ENCODE measurements at places on chromosomes 16 and 17.
A peak's percentile ranks its signal among the peaks of the same experiment; 100 is the strongest.

GRCh38 chr17:2157675-2158395 is 102.9 kb downstream of the HIC1 start:
- no peak for DNase-seq

DNA sequence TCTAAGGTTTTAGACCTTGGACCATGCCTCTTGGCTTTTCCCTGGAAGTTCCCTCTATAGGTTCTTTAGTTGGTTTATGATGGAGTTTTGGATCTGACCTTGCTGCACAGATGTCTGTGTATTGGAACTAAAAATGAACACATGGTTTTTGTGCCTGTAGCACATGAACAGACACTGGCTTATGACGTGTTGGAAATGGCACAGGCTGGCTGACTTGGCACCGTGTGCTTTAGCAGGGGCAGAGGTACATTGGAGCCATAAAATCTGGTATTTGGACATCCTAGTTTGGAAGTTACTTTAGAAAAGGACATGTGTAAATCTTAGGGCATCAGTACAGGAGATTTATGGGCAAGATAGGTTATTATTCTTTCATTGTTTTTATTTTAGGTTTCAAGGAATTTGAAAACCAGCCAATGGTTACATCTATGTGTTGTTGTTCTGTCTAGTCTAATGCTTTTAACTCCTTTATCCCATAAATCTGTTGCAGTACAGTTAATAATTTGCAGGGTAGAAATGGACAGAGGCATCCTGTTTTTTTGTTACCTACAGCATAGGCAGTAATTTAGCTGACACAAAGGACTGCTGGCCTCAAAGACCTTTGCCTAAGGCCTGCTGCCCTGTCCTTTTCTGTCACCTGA is 6.0 kb downstream of the SOCS7 start:
- no peak for DNase-seq

- DNase-seq, result no peak
Observed at GRCh38 chr17:73133911-73134649, 30.7 kb upstream of the SSTR2 start.

DNA sequence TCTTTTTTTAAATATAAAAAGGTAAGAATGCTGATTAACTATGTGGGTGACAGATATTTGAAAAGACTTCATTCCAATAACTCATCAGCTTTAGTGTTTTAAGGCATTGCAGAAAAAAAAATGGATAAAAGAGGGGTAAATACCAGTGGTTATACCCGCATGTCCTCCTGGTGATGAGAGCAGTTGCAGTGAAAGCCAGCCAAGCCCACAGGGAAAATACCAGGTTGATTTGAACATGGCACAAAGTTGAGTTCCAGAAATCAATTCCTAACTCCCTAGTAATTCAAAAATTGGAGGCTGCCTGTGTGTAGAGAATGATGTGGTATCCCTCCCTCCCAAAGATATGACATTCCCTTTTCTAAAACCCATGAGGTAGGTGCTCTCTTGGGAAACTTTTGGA is 453.2 kb upstream of the SOX9 start:
- DNase-seq, result no peak

DNA sequence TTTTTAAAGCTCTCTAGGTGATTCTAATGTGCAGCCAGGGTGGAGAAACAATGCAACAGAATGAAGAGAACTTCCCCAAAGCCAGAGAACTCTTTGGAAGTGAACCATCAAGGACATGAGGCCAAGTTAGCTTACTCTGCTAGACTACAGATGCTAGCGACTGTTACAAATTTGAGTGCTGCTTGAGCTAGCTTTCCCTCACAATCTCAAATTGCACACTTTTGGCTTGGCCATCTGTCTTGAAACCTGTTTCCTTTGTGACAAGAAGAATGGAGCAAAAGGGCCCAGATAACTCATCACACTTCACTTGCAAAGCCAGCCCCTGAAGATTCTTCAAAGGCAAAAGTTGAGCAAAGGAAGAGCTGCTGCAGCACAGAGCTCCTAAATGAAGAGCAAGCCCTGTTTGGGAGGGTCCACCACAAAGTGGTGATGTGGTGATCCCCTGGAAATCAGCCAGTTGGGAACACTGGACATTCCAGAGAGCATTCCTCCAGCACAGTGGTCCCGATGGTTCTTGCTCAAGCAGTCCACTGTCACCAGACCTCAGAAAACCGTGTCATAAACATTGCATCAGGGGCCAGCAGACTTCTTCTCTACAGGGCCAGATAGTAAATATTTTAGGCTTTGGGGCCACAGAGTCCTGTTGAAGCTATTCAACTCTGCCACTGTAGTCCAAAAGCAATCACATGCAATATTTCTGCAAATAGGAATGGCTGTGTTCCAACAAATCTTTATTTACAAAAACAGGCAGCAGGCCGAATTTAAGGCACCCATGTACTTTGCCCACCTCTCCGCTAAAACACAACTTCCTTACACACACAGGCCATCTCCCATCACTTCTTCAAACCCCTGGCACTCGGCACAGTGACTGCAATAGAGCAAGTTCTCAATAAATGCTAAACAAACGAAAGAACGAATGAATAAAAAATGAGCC is 21.2 kb downstream of the SLC39A11 start:
- DNase-seq, result no peak

DNA sequence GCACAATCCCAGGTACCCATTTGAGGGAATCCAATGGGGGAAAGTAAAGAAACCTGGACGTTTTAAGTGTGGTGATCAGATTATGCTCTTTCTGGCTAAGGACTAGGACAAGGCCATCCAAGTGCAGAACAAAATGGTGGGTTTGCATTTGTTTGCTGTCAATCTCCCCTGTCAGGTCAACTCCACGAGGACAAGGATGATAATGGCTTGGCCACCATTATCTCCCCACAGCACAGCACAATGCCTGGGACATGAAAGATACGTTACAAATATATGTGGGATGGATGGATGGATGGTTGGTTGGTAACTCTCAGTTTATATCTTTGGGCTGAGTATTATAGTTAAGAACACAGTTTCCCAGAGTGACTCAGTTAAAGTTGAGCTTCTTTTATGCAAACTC is 526.9 kb downstream of the NPIPA7 start:
- no peak for DNase-seq

GRCh38 chr16:85037050-85037410 is 9.4 kb downstream of the KIAA0513 start:
- DNase-seq, result no peak

DNA sequence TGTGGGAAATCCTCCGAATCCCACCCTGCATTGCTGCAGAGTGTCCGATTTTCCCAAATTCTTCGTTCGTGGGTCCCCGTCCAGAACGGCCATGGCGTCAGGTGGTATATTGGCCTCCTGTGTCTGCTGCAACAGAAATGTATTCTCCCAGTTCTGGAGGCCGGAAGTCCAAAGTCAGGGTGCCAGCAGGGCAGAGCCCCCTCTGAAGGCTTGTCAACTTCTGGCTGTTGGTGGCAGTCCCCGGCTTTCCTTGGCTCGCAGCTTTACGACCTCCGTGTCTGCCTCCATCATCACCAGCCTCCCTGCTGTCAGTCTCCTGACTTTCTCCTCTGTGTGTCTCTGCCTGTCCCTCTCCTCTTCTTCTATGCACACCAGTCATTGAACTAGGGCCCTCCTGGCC is 142.1 kb upstream of the FOXF1 start:
- DNase-seq, result no peak

- no peak for DNase-seq
Observed at GRCh38 chr16:35689764-35690163, 2230.4 kb downstream of the TP53TG3F start.

GRCh38 chr17:81514739-81515529 is 2.3 kb upstream of the ACTG1 start:
- peak; percentile 78 for DNase-seq

DNA sequence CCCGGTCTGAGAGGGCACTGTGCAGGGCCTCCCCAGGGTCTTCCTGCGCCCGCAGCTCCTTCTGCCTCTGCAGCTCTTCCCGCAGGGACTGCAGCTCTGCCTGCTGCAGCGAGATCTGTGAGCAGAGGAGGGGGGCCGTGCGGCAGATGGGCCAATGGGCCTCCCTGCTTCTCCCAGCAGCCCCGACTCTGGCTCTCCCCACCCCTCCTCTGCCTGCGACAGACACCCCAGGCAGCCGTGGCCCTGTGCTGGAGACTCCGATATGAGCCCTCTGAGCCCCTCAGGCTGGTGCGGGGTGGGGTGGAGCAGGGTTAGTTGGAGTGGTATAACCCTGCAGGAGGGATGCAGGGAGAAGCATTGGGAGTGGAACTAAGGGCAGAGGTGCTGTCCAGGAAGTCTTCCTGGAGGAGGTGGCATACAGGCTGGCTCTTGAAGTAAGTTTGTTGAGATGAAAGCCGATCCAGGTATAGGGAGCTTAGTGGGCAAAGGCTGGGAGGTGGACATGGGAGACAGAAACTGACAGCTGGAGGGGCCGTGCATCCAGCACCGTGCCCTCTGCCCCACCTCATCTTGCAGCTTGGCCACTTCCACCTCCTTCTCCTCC is 5.0 kb downstream of the THOC6 start:
- DNase-seq, result no peak

DNA sequence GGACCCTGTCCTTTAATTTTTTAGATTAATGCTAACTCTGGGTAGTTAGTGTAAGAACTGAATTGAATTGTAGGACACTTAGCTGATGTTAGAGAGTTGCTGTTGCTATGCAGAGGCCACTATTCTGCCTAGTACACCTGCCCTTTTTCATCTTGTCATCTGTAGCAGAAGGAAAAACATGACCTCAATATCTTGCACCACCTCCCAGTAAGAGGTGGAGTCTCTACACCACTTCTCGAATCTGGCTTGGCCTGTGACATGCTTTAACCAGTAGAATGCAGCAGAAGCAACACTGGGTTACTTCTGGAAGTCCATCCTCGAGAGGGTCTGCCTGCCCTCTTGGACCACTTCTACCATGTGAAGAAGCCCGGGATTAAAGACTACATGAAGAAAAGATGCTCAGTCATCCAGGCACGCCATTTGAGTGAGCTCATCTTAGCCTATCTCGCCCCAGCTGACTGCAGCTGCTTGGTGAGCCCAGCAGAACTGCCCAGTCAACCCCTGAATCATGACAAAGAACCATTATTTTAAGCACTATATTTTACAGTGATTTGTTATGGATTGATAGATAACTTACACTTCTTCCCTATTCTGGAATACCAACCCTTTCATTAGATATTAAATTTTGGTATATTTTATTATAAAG is 153.5 kb downstream of the MYO1D start:
- no peak for DNase-seq

DNA sequence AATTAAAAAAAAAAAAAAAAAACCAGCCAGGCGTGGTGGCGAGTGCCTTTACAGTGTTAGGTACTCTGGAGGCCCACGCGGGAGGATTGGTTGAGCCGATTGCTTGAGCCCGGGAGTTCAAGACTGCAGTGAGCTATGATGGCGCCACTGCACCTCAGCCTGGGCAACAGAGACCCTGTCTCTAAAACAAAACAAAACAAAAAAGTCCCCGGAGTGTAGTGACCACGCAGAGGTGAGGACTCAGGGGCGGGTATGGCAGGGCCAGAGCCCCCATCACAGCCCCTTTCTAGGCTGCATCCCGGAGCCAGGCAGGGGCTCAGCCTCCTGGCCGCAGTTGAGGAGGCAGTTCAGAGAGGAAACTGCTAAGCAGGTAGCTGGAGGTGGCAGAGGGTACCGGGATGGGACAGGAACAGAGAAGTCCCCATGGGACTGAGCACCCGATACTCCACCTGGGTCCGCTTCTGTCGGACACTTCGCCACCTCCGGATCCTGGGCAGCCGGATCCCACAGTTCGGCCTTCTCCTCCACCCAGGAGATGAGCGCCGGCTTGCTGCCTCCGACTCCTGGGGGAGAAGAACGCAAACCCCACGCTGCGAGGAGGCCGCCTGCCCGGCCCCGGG is 800 bp downstream of the ZNF747 start:
- peak; percentile 23 for DNase-seq

DNA sequence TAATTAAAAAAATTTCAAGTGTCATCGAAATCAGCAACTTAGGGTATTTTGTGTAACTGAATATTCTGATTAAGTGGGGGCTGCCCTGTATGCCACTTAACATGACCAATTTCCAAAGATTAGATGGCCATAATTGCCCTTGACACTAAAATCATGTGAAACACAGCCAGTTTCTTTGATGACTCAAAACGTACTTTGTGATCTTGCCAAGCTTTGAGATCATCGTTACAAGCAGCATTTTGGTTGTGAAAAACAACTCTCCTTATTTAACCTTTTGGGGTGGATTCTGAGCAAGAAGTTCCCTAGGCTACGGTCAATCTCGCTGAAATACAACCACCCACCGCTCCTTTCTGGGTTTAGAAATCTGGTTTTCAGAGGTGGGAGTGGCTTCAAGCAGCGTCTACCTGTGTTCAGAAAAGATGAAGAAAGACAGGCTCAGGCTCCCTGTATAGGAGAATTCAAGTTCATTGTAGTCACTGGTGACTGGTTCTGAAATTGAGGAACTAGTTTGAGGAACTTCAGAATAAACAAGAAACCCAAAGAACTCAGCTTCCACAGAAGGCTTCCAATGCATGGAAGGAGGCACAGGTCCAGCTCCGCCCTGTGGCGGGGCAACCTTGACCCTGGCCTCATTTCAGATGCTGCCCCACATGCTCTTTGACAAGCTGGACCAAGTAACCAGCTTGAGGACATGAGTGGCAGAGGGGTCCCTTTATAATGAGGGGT is 9.4 kb downstream of the MAP3K14 start:
- DNase-seq, result peak; percentile 41

DNA sequence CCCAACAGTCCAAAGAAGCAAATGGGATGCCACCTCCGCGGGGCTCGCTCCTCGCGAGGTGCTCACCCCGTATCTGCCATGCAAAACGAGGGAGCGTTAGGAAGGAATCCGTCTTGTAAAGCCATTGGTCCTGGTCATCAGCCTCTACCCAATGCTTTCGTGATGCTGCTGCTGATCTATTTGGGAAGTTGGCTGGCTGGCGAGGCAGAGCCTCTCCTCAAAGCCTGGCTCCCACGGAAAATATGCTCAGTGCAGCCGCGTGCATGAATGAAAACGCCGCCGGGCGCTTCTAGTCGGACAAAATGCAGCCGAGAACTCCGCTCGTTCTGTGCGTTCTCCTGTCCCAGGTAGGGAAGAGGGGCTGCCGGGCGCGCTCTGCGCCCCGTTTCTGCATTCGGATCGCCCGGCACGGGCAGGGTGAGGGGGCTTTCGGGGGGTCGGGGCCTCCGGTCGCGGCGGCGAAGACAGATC is at the start of gene CDH13:
Gene CDH13, plus strand, starts transcription at position 179 of the 471 bp plus-strand sequence.
- DNase-seq, result no peak

- DNase-seq, result no peak
Observed at GRCh38 chr17:57328109-57328882, 72.0 kb downstream of the MSI2 start.

GRCh38 chr16:1612320-1613111 is at the start of gene CRAMP1:
Gene CRAMP1 (plus strand): TSS chr16:1612360. CDS start chr16:1614640, 2,280 bp downstream.
- peak; percentile 16 for DNase-seq

GRCh38 chr17:31309556-31309955 is 4.3 kb downstream of the EVI2B start:
- peak; percentile 57 for DNase-seq

- DNase-seq, result no peak
Observed at GRCh38 chr16:6016530-6017184, 919.1 kb upstream of the EEF2KMT start.

- no peak for DNase-seq
Observed at GRCh38 chr16:70437017-70437581, 1.8 kb downstream of the ST3GAL2 start.

- no peak for DNase-seq
Observed at GRCh38 chr16:30787613-30788378, 791 bp upstream of the ZNF629 start.
